Astrocyte (in vitro differentiated cells and primary cell): ENCODE measurements at places on chromosomes 13 and 19.

GRCh38 chr13:102877303-102877702 is 31.5 kb downstream of the ERCC5 start:
- DNase-seq: peak; percentile 63

GRCh38 chr19:41740415-41741243 is 14.7 kb upstream of the CEACAM6 start:
- no peak for DNase-seq

GRCh38 chr13:83881917-83882605 is at the start of gene SLITRK1:
Gene SLITRK1 (minus strand): TSS chr13:83882474. CDS start chr13:83881507, 967 bp downstream.
- DNase-seq: peak; percentile 60

GRCh38 chr19:18168673-18169381 is 4.8 kb upstream of the IFI30 start:
- DNase-seq: no peak

DNA sequence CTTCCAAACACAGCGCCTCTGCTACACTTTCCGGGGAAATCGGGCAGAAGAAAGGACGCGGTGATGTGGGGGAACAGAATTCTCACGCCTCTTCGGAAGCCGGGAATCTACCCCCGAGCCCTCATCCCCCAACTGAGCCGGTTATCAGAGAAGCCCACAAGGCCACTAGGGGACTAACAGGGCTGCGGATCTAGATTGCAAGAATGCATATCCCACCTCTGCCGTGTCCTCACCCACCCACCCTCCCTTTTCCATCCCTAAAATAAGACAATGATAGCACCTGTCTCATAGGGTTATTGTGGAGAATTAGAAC is 1.1 kb downstream of the IGFLR1 start:
- no peak for DNase-seq

GRCh38 chr19:5700455-5701092 is 10.5 kb downstream of the RPL36 start:
- no peak for DNase-seq

GRCh38 chr19:2648528-2648937 is 54.0 kb downstream of the GNG7 start:
- peak; percentile 50 for DNase-seq

DNA sequence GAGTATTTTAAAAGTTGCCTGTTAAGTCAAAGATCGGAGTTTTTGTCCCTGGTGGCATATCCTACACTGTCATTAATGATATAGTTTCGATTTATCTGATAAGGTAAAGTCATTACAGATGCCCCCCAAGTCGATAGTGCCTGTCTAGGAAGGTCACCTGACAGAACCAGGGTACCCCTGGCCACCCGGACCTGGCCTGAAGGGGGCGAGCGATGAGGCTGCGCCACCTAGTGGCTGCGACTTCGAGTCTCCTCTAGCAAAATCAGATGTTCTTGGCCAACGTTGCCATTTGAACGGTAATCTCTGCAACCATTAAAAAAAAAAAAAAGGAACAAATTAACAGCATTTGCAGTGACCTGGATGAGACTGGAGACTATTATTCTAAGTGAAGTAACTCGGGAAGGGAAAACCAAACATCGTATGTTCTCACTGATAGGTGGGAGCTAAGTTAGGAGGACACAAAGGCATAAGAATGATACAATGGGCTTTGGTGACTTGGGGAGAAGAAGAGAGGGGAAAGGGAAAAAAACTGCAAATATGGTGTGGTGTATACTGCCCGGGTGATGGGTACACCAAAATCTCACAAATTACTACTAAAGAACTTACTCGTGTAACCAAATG is 565.1 kb downstream of the LIG4 start:
- peak; percentile 25 for DNase-seq

- DNase-seq: no peak
Observed at GRCh38 chr13:20442798-20443381, 82.8 kb downstream of the CRYL1 start.

GRCh38 chr19:45424191-45425058 is 708 bp upstream of the ERCC1 start:
- peak; percentile 95 for DNase-seq
